Activated CD4-positive, alpha-beta T cell treated with anti-CD3 and anti-CD28 coated beads, Interleukin-2, amount 10 ng/mL, durations not matched to agents 24 days and 14 days (primary cell): ENCODE measurements at places on chromosomes 13 and 19.

GRCh38 chr19:24081056-24081455, 5.9 kb upstream of the ZNF254 start:
- no peak for DNase-seq

- no peak for DNase-seq
Observed at GRCh38 chr13:106033659-106034058, 501.8 kb downstream of the EFNB2 start.

- no peak for DNase-seq
Observed at GRCh38 chr13:20369886-20370361, 137.8 kb upstream of the GJB6 start.

DNA sequence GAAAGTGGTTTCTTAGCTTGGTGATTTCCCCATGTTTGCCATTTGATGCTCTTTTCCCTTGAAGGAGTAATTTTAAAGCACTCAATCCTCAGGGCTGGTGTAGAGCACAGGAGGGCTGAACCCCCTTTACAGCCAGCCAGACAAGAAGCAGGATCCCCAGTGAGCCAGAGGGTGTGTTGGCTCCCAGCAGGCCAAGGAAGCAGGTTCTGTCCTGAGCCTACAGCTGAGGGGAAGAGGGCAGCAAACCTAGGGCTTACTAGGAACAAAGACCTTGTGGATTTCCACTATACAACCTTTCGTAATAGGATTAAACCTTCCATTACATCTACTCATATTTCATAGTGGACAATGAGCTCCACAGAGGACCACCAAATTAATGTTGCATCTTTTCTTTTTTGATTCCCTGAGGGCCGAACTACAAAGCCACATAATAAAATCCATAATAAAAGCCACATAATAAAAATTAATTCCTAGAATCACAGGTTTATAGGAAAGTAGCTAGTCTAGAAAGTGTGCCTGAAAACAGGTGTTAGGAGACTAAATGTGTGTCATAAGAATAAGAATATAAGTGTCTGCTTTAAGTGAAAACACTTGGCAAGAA, 300.2 kb downstream of the DCLK1 start:
- DNase-seq: no peak

GRCh38 chr13:91574766-91575165, 176.3 kb downstream of the GPC5 start:
- DNase-seq: no peak

GRCh38 chr19:1252221-1252820, 3.9 kb downstream of the MIDN start:
- peak; percentile 89 for DNase-seq

GRCh38 chr13:33015241-33015668, 968 bp upstream of the KL start:
- no peak for DNase-seq

DNA sequence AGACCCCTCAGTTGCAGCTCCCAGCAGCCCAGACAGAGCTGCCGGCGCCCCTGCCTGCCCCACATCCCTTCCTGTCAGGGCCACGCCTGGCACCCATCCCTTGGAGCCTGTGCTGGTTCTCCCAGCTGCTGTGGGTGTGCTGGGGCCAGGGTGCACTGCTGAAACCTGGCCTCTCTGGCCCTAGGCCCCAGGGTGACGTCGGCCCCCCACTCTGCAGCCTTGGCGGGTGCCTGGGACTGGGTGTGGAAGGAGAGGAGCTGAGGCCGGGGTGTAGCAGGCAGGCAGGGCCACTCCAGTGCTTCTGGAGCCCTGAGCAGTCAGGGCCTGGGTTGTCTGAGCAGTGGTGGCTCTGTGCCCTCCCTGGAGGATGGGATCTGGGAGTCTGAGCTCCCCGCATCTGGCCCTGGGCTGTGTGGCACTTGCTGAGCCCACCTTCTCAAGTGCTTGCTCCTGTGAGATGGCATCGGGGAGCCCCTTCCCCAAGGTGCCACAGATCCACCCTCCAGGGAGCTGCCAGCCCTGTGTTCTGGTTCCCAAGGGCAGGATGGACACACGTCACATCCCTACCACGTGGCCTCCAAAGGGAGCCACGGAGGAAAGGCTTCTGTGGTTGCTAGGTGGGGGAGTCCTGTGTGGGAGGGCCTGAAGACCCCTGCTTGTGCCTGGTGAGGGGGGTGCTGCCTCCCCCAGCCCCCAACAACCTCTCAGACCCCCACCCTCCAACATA, 5.2 kb downstream of the PLEKHJ1 start:
- DNase-seq: no peak

GRCh38 chr19:3193256-3194105, 7.8 kb downstream of the NCLN start:
- no peak for DNase-seq

DNA sequence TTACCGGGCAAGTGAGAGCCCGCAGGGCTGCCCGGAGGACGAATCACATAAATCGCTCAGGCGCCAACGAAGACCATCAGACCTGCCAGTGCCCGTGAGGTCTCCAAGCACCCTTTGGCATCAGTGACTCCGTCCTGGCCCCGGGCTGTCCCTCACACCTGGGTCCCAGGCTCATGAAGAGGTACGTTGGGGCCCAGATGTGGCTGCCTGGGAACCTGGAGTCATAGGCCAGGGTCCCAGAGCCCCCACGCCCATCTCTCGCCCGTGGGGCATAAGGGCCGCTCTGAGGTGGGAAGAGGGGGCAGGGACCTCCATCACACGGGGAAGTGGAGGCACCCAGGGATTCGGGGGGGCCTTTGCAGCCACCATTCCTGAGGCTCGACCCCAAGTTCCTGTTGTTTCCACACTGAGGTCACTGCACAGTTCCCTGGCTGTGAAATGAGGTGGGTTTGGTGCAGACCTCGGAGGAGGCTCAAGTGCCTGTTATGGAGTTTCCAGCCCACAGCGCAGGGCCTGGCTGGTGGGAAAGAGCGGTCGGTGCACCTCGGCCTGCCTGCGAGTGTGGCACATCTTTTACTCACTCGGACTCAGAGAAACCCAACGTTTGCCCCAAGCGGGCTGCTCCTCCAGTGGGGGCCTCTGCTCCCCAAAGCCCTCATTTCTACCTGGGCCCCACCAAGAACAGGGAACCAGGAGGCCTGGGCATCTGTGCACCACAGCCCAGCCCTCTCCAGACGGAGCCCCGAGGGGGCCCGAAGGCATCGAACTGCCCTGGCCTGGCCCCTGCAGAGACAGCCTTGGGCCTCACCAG, 35.9 kb upstream of the C13orf46 start:
- DNase-seq: no peak

DNA sequence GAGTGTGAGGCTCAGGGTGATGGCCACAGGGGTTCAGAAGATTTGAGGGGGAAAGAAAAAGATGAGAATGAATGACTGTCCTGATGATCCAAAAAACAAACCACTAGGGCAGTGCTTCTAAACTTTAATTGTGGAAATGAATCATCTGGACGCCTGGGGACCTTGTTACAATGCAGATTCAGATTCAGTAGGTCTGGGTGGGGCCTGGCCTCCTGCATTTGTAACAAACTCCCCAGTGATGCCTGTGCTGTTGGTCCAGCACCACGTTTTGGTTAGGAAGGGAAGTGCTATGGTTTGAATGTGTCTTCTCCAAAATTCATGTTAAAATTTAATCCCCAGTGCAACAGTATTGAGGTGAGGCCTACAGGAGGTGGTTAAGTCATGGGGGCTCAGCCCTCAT, 49.5 kb upstream of the KPNA3 start:
- no peak for DNase-seq

GRCh38 chr13:59745392-59745788, 418.3 kb downstream of the DIAPH3 start:
- no peak for DNase-seq

DNA sequence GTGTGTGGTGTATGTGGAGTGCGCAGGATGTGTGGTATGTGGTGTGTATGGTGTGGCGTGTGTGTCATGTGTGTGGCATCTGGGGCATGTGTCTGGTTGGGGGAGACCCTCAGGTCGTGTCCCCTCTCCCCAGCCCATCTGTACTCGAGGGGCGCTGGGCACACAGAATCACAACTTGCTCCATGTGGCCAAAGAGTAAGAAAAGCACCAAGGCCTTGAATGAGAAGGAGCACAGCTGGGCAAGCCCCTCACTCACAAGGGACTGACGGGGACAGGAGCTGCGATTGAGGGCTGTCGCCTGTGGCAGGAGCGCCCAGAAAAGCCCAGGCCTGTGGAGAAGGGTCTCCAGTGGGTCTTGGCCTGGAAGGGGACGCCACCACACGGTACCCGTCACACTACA, 62.8 kb downstream of the PEPD start:
- no peak for DNase-seq

DNA sequence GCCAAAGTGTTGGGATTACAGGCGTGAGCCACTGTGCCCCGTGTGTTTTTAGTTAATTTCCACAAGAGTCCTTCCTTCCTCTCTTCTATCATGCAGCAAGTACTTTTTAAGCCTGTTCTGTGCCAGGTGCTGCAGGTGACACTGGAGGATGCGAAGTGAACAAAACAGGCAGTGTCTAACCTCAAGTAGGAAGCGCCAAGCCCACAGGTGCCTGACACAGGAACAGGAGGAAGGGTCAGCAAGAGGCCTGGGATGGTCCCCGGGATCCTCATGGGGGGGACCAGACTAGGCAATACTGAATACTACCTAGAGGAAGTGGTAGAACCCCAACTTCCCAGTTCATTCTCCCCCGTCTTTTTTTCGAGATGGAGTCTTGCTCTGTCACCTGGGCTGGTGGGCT, 1.8 kb upstream of the CALR start:
- no peak for DNase-seq

GRCh38 chr19:40320558-40320935, 27.6 kb downstream of the C19orf47 start:
- no peak for DNase-seq

DNA sequence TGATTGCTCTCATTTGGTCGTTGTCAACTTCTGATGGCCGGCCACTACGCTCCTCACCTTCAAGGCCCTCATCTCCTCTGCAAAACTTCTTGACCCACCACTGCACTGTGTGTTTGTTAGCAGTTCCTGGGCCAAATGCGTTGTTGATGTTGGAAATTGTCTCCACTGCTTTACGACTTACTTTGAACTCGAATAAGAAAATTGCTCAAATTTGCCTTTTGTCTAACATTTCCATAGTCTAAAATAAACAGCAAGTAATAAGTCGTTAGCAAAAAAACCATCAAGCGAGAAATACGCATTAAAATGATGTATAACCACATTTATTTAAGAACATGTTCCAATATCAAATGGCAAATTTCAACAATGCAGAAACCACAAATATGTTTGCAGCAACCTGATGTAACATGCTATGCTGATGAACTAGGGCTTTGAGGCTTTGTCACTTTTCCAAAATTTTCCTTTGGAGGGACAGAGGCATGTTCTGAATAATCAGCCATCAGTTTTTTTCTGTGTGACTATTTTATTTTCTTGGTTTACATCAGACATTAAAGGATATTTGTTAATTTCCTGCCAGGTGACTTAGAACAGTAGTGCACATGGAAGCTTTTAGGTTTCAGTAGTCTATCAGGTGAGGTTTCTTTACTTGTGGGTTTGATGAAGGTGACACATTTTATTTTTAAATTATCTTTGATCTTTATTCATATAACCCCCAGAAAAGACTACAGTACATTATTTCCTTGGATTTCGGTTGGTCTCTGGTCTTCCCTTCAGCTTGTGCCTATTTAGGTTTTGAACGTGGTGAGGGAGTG, 74.7 kb upstream of the TEX29 start:
- no peak for DNase-seq

DNA sequence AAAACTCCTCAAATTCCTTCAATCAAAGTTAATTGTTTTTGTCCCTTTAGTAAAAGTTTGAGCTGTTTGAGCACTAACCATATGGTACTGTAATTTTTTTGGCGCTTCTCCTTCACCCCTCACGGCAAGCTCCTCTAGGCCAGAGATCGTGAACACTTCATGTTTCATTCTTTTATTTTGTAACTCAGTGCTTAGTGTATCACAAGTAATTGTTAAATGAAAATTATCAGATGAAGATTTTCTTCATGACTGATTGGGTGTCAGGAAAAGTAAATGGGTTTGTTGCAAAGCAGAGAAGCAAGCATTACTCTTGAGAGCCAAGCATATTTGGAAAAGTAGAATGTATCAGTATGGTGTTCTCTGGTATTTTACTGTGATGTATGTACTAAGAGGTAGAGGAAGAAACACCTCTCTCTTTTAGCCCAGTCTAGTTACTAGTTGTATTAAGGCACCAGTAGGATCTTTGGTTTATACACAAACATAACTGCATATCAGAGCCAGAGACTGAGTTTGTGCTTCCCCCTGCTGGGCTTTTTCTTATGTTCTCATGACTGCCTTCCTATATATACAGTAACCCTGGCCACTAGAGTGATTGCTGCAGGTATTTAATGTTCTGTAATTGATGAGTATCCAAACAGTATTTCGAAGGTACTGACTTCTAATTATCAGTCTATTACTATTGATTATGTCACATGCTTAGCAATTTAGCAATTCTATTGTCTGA, 202.3 kb upstream of the KLHL1 start:
- DNase-seq: no peak

GRCh38 chr13:33319859-33320258, 34.3 kb upstream of the STARD13 start:
- no peak for DNase-seq
